ENCODE measurements at places on chromosomes 4 and X.

DNA sequence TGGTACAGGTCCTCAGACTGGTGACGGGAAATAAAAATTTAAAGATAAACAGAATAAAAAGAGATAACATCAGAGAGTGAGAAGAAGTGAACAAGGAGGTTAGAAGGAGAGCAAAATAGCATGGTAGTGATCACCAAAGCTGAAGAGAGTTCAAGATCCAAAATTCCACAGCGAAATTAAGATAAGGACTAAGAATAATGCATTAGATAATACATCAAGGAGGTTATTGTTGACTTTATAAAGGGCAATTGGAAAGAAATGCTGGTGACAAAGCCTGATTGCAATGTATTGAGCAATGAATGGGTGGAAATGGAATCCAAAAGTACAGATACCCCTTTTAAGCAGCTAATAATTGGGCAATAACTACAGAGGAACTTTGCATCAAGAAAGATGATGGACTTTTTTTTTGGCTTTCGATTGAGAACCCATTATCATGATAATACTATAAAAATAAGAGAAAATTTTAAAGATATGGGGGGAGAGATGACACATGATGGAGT lies 101.6 kb upstream of the MAP9 start:
- DNase-seq = no peak

DNA sequence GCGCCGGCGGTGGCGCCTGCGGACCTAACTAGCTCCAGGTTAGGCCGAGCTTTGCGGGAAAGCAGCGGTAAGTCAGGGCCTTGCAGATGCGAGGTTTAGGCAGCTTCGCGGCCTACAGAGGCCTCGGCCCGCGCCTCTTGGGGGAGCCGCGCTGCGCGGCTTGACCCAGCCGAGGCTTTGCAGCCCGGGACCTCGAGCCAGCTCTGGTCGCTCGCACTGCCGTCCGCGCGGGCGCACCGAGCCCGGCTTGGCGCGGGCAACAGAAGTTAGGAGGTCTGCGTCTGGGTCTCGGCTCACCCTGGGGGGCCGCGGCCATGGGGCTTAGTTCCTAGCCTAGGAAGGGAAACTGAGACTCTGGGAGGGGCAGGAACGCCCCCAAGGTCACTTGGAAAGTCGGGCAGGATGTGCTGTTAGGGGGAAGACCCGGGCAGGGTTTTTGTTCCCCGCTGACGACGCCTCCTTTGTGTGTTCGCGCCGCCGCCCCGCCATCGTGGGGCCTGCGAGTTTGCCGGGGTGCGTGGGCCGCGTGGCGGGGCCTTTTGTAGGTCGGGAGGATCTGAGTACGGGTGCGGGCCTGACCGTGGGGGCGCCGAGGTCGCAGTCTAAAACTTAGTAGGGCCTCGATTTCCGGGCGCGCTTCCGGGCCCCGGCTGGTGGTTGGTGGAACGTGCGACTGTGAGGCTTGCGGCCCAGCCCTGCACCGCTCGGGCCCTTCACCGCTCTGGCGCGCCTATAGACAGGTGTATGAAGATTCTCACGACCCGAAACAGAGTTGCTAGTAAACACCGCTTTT lies 482 bp downstream of the RNF4 start:
- DNase-seq = peak; percentile 60

- DNase-seq = no peak
Observed at GRCh38 chr4:29295280-29295679, 1424.9 kb upstream of the PCDH7 start.

DNA sequence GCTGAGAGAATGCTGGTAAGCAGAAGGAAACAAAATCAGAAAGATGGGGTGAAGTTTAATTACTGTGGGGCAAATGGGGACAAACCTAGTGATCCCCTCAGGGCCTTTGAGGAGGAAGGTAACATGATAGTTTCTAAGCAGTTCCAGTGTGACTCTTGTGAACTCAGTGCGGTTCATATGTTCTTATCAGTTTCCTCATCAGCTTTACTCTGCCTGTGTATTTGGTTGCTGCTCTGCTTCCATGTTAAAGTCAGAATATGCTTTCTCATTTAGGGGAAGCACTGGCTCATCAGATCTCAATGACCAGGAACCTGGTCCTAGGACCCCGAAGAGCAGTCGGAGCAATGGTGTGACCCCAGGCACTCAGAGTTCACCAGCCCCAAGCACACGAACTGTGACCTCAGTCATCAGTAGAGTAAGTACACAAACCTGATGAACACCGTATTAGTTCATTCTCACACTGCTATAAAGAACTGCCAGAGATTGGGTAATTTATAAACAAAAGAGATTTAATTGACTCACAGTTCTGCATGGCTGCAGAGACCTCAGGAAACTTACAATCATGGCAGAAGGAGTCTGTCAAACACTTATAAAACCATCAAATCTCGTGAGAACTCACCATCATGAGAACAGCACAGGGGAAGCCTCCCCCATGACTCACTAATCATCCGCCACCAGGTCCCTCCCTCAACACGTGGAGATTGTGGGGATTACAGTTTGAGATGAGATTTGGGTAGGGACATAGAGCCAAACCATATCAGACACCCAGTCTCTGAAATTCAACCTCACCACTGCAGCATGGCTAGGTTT lies 83.0 kb downstream of the SYTL5 start:
- no peak for DNase-seq

DNA sequence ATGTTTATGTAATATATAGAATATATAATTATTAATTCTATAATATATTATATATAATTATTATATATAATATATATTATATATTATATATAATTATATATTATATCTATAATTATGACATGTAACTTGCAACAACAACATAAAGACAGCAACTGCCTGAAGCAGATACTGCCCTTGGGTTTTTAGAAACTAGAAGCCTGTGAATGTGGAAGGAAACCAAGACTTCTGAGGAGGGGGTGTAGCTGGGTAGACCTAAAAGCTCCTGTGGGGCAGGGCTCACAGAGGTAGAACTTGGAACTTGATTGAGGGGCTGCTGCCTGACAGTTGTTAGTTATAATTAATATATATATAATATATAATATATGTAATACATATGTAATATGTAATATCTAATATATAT lies 167.2 kb upstream of the SLIT2 start:
- no peak for DNase-seq

- DNase-seq = no peak
Observed at GRCh38 chr4:111022758-111023157, 399.9 kb upstream of the PITX2 start.
